NCI-H146 (cell line): ENCODE measurements at places on chromosomes 6 and 20.

GRCh38 chr6:144475411-144475810 lies 190.3 kb downstream of the UTRN start:
- DNase-seq: no peak

DNA sequence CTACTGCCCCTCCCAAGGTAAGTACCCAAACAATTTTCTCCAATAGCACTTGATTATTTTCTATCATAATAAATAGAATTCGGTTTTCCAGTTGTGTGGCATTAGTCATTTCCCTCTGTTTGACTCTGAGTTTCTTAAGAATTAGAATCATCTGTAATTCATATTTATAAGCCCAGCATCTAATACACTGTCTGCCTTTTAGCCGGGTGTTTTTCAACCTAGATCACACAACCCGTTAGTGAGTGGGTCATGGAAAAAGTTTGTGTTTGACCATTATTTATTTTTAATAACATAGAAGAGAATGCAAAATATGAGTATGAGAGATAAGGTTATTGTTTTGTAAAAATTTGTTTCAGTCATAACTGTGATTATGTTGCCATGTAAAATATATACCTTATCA lies 701.6 kb downstream of the RFPL4B start:
- no peak for DNase-seq

DNA sequence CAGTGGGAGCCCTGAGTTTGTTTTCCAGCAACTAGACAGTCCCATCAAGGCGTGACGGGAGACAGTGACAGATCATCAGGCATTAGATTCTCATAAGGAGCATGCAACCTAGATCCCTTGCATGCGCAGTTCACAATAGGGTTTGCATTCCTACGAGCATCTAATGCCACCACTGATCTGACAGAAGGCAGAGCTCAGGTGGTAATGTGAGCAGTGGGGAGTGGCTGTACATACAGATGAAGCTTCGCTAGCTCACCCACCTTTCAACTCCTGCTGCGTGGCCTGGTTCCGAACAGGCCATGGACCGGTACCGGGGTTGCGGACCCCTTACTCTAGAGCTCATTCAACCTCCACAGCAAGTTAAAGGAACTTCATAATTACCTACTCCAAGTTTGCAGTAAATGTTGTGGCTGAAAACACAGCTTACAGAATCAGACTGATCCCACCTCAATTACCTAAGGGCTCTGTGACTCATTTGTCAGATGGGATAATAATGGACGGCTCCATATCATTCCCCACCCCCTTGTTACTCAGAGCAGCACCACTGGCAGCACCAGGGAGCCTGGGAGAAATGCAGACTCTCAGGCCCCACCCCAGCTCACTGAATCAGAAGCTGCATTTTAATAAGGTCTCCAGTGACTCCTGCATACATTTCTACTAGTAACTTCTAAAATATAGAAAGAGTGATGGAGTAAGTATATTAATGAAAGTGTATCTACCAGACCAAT lies 15.7 kb downstream of the PXMP4 start:
- DNase-seq: no peak

DNA sequence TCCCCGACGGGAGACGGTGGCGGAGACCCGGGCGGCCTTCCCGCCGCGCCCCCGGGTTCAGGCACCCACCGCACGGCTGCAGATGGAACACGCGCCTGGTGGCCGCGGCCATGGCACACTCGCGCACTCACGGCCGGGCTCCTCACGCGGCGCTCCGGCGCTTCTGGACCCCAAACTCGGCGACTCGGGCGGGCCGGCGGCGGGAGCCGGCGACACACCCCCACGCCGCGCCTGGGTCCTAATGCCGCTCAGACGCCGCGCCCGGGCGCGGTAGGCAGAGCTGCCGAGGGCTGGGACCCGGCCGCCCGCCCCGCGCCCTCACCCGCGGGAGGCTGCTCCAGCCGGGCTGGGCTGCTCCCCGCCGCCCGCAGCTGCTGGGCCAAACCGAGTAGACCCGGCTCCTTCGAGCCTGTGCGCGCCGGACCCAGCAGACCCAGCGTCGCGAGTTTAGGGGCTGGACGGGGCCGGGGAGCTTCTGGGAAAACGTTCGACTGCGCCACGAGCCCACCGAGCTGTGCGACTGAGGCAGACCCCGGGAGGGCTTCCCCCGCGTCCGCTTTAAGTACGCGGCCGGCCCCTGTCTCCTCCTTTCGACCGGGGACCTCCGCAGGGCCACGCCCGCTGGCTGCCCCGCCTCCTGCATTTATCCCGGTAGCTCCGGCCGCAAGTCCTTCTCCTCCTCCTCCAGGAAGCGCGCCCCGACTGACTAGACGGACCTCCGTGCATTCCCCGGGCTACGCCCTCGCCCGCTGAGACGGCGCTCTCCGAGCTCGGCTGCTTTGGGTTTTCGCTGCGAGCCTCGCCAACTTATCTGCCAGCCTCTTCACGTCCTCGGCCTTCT lies at the start of gene SLC4A11:
SLC4A11 (minus strand) TSS at position 165 of the 841 bp plus-strand sequence; CDS start at position 112, 53 bp downstream.
- peak; percentile 83 for DNase-seq

- peak; percentile 68 for DNase-seq
Observed at GRCh38 chr6:158669145-158670035, 19.5 kb downstream of the SYTL3 start.
